ENCODE measurements at places on chromosomes 5 and 9.

- DNase-seq, result no peak
These were observed 3.3 kb downstream of the RPL35 start for GRCh38 chr9:124858330-124859046.

DNA sequence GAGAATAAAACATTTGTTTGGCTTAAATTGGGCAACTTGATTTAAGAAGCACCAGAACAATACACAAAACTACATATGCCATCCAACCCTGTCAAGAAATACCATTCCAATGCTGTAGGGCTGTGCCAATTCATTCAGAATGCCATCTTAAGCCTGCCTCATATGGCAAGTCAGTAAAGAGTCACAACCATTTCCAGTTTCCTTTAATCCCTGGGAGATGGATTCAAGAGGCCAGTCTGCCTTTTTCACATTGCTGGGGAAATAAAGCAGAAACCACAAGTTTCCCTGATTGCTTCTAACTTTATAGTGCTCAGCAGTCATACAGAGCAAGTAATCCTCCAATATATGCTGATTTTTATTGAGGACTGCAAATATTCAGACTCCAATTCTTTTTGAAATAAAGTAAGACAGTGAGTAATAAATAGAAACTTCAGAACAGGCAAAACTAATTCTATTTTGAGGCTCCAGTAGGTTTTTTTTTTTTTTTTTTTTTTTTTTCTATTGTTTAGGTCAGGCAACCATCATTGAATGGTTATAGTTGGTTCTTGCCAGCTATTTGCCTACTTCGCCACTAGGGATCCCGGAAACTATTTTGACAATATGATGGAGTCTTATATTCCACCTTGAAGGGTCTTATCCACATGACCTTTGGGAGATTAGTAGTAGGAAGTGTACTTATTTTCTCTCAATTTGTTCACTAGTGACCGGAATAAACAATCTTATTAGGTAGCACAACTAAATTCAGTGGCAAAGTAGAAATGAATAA, 400.9 kb upstream of the MEF2C start:
- no peak for DNase-seq

- DNase-seq, result no peak
These were observed 330.1 kb upstream of the RFX3 start for GRCh38 chr9:3855929-3856328.

DNA sequence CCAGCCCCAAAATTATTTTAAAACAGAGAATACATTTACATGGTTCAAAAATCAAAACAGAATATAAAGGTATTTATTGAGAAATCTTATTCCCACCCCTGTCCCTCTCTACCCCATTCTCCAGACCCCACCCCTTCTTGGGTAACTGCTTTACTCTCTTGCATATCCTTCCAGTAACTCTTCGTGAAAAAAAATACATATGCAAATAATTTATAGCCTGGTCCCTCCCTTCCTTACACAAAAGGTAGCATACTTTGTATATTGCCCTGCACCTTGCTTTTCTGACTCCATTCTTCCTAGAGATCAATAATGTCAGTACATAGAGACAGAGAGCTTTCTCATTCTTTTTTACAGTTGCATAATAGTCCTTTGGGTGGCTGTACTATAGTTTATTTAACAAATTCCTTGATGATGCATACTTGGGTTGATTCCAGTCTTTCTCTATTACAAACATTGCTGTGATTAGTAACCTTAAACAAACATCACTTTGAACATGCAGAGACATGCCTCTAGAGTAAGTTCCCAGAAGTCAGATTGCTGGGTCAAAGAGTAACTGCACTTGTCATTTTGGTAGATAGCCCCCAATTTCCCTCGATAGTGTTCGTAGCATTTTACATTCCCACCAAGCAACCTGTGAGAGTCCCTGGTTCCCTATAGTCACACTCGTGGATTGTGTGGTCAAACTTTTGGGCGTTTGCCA, 47.9 kb downstream of the STOM start:
- no peak for DNase-seq

GRCh38 chr5:60594715-60595477, 105.1 kb downstream of the DEPDC1B start:
- no peak for DNase-seq

GRCh38 chr5:67677422-67677970, 480.9 kb upstream of the CD180 start:
- DNase-seq, result no peak

DNA sequence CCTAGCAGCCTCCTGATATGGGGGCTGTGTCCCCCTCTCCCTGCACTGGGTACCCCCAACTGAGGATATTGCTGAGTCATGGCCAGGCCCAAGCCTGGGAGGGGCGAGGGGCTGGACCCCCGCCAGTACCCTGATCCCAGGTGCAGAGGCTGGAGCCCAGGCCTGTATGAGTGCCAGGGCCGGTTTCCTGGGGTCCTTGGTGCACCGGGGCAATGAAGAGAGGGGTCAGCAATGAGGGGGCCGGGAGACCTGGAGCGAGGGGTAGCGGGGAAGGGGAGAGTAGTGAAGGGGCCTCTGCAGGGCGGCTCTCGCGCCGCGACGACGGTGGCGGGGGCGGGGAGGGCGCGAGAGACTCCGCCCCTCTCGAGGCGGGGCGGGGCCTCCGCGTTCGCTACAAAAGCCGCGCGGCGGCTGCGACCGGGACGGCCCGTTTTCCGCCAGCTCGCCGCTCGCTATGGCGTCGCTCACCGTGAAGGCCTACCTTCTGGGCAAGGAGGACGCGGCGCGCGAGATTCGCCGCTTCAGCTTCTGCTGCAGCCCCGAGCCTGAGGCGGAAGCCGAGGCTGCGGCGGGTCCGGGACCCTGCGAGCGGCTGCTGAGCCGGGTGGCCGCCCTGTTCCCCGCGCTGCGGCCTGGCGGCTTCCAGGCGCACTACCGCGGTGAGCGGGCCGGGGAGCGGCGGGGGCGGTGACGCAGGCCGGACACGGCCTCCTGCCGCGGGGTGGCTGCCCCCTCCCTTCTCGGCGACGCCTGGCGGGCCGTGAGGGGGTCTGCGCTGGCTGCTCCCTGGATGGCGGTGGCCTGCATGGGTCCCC, at the start of gene SQSTM1:
Gene SQSTM1, plus strand, starts transcription at position 423 of the 815 bp plus-strand sequence. Its CDS starts 32 bp downstream, at position 455.
- peak; percentile 86 for DNase-seq

- no peak for DNase-seq
These were observed 200.4 kb downstream of the TTLL11 start for GRCh38 chr9:121892706-121893105.

DNA sequence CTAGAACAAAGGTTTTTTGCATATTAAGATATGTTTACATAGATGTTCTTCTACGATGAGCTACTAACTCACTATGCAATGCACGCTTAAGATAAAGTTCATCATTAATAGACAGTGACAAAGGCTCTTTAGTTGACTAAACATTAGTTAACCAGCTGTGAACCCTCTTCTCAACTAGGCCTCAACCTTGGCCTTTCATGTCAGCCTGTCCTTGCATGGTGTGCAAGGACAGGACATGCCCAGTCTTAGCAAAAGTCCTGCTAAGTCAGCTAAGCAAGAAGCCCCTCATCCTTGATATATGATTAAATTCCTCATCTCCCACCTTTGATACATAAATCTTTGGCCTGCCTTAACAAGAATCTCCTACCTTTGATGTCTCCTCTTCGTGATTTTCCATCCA, 50.9 kb downstream of the PLPP1 start:
- DNase-seq, result no peak

DNA sequence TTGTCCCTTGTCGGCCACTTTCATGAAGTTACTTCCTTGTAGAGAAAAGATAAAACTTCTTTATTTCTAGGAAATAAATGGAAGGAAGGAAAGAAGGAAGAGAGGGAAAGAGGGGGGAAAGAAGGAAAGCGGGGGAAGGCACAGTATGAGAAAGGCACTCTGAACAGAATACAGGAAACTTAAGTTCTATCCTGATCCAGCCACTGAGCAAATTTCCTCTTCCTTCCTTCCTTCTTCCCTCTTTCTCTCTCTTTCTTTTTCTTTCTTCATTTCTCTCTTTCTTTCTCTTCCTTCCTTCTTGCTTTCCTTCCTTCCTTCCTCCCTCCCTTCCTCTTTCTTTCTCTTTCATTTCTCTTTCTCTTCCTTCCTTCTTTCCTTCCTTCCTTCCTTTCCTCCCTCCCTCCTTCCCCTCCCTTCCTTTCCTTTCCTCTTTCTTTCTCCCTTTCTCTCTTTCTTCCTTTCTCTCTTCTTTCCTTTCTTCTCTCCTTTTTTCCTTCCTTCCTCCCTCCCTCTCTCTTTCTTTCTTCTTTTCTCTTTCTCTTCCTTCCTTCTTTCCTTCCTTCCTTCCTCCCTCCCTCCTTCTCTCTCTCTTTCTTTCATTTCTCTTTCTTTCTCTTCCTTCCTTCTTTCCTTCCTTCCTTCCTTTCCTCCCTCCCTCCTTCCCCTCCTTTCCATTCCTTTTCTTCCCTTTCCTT, 240.2 kb upstream of the BRINP1 start:
- DNase-seq, result no peak

DNA sequence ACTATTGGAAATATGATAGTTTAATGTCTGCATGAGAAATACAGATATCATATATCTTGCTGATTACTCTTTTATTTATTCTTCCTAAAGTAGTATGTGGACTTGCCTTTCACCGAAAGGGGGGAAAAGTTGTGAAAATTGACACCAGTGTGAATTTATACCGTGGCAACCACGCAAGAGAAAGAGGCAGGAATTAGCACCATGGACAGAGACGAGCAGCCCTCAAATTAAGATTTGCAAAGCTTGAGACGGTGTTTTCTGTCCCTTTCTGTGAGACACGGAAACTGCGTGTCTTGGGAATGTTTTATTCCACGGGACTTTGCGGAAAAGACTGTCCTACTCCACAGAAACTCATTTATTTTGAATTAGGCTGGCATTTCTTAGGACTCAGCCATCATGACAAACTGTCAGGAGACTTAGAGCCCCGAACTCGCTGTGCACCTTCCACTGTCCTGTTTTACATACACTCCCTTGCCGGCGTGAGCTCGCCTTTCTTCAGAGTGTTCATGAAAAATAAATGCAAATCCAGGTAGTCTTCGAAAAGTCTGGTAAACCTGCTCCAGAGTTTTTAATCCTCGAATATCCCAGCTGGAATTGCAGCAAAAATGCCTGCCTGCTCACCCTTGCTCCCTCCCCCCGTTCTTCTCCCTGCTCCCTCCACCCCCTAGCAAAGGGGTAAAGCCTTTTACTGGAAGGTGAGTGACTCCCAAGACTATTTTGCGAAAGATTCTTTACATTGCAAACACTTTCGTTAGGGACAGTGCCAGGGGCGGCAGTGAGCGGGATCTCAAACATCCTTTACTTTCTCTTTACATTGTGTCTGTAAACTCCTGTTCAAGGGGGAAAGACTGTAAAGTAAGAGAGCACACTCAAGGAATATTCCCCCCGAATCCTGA, 3.8 kb upstream of the ELAVL2 start:
- no peak for DNase-seq
